CD4-positive, alpha-beta T cell treated with Interleukin-15 for 4 hours (primary cell): ENCODE measurements at places on chromosomes 7 and 10.

- peak; percentile 6 for DNase-seq
These were observed 251.7 kb upstream of the PITRM1 start for GRCh38 chr10:3424111-3424851.

DNA sequence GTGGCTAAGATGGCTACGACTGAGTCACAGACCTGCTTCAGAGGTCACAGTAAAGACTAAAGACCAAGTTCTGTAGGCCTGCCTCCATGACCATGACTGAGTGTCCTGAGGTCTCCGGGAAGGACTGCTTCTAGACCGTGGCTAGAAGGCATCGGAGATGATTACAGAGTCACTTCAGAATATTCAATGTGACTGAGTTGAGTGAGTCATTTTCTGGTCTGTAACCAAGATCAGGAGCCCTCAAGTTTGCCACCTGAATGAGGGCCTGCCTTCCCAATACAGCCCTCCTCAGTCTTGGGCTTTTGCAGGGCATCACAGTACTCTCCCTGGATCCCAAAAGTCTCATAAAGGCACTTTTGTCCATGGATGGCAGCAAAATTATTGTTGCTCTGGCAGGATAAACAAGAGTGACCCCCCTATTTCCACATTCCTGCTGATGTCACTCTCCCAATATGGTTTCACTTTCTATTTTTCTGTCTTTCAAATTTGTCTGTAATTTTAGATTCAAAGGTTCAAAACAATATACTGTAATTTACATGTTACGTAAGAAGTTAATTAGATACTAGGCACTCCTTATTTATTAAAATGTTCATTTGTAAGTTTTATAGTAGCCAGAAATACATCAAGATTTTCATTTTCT is 47.7 kb upstream of the ZNF92 start:
- no peak for DNase-seq

DNA sequence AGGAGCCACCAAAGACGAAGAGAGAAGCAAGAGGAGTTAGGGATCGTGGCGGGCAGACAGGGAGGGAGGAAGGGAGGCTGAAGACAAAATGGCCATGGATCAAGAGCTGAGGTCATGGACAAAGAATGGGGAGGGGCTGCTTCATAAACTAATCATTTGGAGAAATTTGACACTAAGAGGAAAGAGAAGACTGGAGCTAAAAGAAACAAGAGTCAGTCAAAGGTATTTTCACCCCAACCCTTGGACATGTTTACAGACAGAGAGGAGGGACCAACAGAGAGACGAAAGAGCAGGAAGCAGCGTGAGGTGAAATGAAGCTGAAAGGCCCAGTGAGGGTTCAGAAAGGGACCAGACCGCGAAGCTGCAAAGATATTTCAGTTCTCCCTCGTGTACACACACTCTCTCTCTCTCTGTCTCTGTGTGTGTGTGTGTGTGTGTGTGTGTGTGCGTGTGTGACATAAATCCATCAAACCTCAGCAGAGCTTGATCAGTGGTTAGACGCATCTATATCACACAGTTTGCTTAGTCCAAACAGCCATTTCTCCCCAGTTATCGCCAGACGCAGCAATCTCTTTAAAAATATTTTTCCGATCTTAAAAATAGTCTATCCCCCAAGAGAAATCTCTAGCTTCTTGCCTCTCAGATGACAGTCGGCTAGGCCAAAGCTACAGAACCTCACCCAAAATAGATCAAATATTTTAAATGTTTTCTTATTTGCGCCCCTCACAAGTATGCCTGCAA is 12.5 kb upstream of the CALD1 start:
- no peak for DNase-seq

DNA sequence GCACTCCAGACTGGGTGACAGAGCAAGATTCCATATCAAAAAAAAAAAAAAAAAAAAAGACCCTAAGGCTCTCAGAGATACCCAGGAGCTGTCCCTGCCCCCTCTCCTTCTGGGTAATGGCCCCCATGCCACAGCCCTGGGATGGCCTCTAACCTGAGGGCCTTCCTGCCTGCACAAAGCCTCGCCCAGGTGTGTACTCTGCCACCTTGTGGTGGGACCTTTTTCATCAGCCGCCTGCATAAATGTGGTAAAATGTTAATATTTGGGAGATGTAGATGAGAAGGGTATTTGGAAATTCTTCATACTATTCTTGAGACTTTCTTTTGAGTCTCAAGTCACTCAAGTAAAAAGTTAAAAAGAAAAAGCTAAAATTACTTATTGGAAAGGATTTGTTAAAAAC is 46.3 kb upstream of the RNF216 start:
- peak; percentile 60 for DNase-seq

GRCh38 chr10:6306917-6307316 is 104.2 kb downstream of the PFKFB3 start:
- no peak for DNase-seq

- no peak for DNase-seq
These were observed 171.1 kb upstream of the TMEM196 start for GRCh38 chr7:19944363-19945120.

DNA sequence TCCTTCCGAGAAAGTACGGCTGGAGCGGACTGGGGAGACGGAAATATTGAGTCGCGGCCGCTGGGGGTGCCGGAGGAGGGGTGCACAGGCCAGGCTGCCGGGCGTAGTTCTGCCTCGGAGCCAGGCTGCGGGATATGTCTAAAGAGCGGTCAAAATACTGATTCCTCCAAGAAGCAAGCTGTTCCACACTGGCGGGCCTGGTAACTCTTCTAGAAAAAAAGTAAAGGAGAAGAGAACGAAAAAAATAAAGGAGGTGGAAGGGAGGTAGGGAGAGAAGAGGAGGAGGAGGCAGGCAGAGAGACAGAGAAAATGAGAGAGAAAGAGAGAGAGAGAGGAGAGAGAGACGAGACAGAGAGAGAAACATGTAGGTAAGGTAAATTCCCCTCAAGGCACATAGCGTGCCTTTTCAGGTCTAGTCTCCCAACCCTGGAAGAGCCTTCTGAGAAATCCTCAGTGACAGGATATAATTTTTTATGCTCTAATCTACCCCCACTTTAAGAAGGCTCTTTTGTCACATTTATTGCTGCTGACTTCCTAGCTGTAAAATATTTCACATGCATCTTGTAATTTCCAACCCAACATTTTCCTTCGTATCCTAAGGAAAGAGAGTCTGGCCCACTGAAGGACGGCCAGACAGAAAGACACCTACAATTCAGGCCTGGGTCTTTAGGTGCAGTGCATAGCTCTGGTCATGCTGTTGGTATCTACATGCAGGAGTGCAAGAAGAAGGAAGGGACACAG is 5.7 kb downstream of the DLX5 start:
- DNase-seq = no peak

DNA sequence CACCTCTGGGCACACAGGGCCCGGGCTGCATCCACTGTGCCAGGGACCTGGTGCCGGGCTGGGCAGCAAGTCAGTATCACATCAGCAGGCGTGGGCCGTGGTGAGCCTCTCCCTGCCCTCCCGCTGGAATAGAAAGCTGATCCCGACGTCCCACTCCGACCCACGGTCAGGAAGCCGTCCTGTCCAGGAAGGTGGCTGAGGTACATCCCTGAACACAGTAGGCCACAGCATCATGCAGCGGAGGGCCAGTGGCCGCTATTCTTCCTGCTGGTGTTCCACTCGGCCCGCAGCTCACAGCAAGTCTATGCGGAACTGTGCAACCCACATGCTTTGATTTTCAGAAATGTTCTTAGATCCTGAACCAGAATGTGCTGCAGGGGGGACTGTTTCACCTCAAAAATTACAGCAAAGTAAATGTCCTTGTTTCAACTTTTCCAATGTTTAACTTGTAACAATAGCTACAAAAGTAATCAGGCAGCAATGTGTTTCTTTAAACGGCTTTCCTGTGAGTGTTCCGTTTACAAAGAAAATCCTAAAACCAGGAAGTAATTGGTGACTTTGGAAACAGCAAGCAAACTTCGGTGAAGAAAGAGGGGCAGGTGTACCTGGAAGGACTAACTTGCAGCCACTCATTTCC is 676 bp upstream of the GPR146 start:
- no peak for DNase-seq
